SHP77 (cell line): ENCODE measurements at places on chromosomes 3 and 15.

GRCh38 chr3:12773030-12773709, 14.1 kb upstream of the TMEM40 start:
- DNase-seq = no peak

- DNase-seq = no peak
These were observed 14.3 kb downstream of the DUOX2 start for GRCh38 chr15:45099549-45100165.

DNA sequence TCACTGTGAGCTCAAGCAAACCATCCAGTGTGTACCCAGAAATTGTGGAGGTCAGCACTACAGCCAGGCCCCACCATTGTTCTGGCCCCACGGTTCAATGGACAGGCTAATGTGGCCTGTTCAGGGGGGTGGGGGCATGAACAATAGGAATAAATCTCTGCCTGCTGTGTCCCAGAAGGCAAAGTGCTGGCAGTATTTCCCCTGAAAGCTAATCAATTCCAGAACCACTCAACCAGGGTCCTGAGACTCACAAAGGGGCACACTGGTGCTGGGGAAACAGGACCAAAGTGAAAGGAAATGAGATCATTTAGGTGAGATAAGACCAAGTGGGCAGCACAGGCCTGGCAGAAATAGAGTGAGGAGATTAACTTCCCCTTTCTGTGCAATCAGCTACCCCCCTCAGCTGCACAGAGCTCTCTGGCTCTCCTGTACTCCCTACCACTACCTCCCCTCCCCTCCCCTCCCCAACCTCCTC, 11.5 kb downstream of the CRYGS start:
- DNase-seq = no peak

GRCh38 chr15:69344238-69344637, 45.5 kb downstream of the PAQR5 start:
- no peak for DNase-seq

- DNase-seq = no peak
These were observed 29.5 kb downstream of the CFAP100 start for GRCh38 chr3:126424039-126424717.

GRCh38 chr3:41518626-41519025, 319.3 kb downstream of the CTNNB1 start:
- no peak for DNase-seq

- no peak for DNase-seq
These were observed 602.2 kb upstream of the ALCAM start for GRCh38 chr3:104764496-104764895.

GRCh38 chr15:37094915-37095711, 5.2 kb downstream of the MEIS2 start:
- no peak for DNase-seq

- DNase-seq = no peak
These were observed 80.1 kb downstream of the RSL24D1 start for GRCh38 chr15:55116636-55117035.

GRCh38 chr3:106068795-106069194, 200.0 kb upstream of the CBLB start:
- DNase-seq = no peak

GRCh38 chr3:59698091-59698490, 648.3 kb upstream of the CFAP20DC start:
- DNase-seq = no peak

- no peak for DNase-seq
These were observed 868.6 kb downstream of the TBL1XR1 start for GRCh38 chr3:176328666-176329065.

GRCh38 chr3:125055331-125055912, 375 bp downstream of the HEG1 start:
- no peak for DNase-seq

DNA sequence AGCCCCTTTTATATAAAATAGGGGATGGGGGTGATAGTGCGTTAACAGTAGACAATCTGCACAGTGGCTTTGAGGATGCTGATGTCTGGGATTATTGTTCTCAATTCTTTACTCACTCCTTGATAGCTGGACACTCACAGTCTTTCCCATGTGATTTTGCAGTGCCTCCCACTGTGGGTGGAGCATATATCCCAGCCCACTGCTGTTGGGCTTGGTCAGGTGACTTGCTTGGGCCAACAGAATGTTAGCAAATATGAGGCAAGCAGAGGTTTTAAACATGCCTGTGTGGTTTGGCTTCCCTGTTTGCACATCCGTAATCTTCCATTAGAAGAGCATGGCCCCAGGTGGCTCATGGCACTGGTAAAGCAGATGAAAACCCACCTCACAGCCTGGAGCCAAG, 46.5 kb downstream of the CPA3 start:
- DNase-seq = no peak

GRCh38 chr3:116265320-116265695, 180.0 kb downstream of the LSAMP start:
- no peak for DNase-seq

GRCh38 chr15:71293723-71294122, 178.5 kb downstream of the THSD4 start:
- no peak for DNase-seq

DNA sequence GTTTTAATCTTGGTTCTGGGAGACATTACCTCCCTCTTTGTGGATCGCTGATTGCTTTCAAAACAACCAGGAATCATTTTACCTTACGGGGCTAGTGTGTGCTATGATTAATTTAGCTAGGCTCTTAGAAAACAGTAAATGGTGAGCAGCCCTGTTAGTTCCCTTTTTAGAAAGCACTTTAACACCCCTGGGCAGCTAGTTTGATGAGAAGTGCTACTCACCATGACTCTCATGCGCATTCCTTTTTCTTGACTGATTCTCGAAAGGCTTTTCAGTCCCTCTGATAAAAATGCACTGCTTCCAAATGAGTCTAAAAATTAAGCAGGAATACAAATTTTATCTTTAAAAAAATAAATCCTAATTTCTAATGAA, 75.3 kb upstream of the LEKR1 start:
- no peak for DNase-seq
